ENCODE measurements at places on chromosomes 6 and 20. TPM values are rescaled to one million over a fixed set of nuclear protein-coding genes. Genes with fewer than 3 reads are reported as not detected.

GRCh38 chr20:10708351-10709185 lies 34.8 kb upstream of the JAG1 start:
- H3K36me3 ChIP-seq: no peaks in the 10 kb centered on the region
- H3K4me1 ChIP-seq: no peaks in the 10 kb centered on the region

DNA sequence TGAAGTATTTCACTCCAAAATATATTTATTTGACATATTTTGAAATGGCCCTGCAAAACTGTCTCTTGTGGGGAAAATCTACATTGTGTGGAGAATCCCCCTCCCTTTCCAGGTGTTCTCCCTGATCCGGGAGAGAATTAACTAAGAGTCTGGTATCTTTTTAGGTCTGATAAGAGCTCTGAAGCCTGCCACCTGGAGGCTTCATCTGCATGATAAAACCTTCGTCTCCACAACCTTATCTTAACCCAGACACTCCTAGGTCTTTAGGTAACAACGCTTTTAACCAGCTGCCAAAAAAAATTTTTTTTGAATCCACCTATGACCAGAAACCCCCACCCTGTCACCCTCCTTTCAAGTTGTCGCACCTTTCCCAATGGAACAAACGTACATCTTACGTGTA lies 43.0 kb downstream of the FAM184A start:
- peaks cover 28% of the 10 kb centered on the region for H3K4me1 ChIP-seq
- no peaks in the 10 kb centered on the region for H3K36me3 ChIP-seq
- H3K27me3 ChIP-seq: peaks cover 6% of the 10 kb centered on the region
- H3K4me3 ChIP-seq: peak overlapping the region; percentile 5
- H3K27ac ChIP-seq: peak overlapping the region; percentile 11
- DNase-seq: peak; percentile 81

Gene NMBR
- not detected for total RNA-seq

DNA sequence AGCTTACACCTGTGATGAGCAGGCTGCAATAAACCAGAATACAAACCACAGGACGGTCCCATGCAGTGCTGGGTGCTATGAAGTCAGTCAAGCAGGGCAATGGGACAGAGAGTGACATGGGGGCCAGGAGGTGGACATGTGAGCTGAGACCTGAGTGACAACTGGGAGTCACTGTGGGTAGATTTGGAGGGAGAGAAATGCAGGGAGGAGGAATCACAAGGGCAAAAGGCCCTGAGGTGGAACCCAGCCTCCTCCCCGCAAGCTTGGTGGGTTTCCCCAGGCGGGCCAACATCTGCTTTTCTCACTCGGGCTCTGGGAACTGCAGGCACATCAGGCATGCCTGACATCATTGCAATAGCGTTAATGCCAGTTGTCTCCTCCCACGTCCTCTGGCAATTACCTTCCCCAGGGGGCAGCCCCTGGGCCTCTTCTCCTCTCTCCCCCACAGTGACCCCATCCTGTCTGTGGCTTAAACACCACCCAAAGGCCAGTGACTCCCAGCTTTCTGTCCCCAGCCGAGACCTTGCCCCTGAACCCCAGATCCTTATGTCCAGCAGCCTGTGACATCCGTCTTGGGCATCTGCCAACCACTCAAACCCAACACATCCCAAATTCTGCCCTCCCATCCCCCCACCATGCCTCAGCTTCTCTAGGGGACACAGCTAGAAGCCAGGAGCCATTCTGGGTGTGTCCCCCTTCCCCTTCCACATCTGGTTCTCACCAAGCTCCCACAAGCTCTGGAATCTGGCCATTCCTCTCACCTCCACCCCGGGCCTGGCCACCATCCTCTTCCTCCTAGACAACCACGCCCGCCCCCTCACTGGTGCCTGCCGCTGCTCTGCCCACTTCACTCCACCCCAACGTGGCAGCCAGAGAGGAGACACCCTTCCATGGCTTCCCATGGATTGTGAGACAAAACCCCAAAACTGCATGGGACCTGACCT lies 28.2 kb downstream of the PDRG1 start:
- H3K27ac ChIP-seq: no peak overlapping the region
- peak; percentile 30 for DNase-seq
- peaks cover 14% of the 10 kb centered on the region for H3K4me1 ChIP-seq
- H3K36me3 ChIP-seq: no peaks in the 10 kb centered on the region
- H3K4me3 ChIP-seq: no peak overlapping the region

GRCh38 chr20:50730765-50731054 lies 670 bp upstream of the PARD6B start:
- H3K4me3 ChIP-seq: peak overlapping the region; percentile 61
- H3K36me3 ChIP-seq: no peaks in the 10 kb centered on the region
- peak overlapping the region; percentile 99 for H3K27ac ChIP-seq
- H3K4me1 ChIP-seq: peaks cover 32% of the 10 kb centered on the region
- DNase-seq: no peak

Gene GTSF1L
- total RNA-seq: not detected

Gene IPCEF1
- 0.27 TPM for total RNA-seq

DNA sequence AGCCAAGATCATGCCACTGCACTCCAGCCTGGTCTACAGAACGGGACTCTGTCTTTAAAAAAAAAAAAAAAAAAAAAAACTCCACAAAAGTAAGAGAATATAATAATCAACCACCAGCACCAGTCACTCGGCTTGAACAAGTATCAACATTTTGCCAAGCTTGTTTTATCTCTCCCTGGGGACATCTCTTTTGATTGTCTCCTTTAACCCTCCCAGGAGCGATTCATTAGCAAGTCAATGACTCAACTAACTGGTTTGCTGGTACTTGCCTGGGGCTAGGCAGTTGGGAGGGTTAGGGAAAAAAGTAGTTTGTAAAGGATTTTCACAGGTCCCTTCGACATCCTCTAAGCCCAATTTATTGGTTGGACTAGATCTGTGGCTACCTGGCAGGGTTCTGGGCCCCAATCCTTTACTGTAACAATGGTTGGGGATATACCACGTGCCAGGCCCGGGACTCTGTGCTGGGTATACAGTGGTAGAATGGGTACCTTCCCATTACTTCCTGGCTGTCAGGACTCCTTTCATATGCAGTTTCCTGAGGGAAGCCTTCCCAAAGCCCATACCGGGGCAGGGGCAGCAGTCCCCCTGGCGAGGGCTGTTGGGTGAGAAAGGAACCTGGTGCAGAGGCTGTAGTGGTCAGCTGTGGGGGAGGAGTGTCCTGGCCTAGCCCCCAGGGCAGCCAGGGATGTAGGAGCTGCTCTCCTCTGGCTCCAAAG lies 12.2 kb downstream of the TGIF2 start:
- peaks cover 39% of the 10 kb centered on the region for H3K4me1 ChIP-seq
- no peaks in the 10 kb centered on the region for H3K27me3 ChIP-seq
- H3K4me3 ChIP-seq: peak overlapping the region; percentile 14

- no peak overlapping the region for H3K4me3 ChIP-seq
- H3K27me3 ChIP-seq: no peaks in the 10 kb centered on the region
- H3K4me1 ChIP-seq: no peaks in the 10 kb centered on the region
- H3K36me3 ChIP-seq: no peaks in the 10 kb centered on the region
Observed at GRCh38 chr20:17298171-17298570, 71.3 kb downstream of the PCSK2 start.

Gene SLC18B1
- total RNA-seq: 38.8 TPM

DNA sequence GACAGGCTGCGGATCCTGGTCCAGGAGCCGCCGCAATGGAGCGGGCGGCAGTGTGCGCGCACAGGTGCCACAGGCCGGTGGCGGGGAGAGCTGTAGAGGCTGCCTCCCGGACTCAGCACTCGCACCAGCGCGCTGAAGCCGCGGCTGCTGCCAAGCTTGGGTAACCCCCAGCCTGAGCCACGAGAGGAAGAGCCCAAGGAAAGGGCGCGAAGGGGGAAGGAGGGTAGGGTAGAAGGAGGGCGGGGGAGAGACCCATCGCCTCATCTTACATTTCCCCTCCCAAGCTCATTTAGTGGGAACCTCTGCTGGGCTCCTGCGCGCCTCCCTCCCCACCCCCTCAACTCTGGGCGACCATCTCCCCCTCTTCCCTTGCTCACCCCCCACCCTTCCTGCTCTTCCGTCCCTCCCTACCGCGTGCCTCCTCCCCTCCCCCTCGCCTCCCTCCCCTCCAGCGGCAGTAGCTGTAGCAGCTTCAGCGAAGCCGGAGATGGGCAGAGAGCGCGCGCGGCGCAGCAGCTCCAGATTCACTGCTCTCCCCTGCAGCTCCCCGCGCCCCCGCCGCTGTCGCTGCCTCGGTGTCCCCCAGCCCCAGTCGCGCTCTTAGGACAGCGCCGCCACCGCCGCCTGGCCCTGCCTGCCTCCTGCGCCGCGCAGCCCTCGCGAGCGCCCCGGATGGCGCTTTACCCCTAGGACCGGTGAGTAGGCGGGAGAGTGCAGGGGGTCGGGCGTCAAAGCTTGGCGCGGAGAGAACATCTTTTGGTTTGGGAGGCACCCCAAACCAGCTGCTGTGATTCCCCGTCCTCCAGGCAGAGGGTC lies at the start of gene FUT9:
FUT9 (plus strand) TSS at position 457 of the 816 bp plus-strand sequence. CDS start 187,182 bp downstream, outside the sequence.
- peak within 1 kb of the TSS; percentile 70 for H3K27ac ChIP-seq
- H3K36me3 ChIP-seq: no peaks in the 10 kb centered on the region
- H3K4me1 ChIP-seq: peaks cover 21% of the 10 kb centered on the region
- peaks cover 22% of the 10 kb centered on the region for H3K27me3 ChIP-seq
- peak within 1 kb of the TSS; percentile 73 for H3K4me3 ChIP-seq

GRCh38 chr20:49290608-49291191 lies 12.8 kb upstream of the ZNFX1 start:
- peak overlapping the region; percentile 93 for H3K27ac ChIP-seq
- no peaks in the 10 kb centered on the region for H3K27me3 ChIP-seq
- H3K4me3 ChIP-seq: no peak overlapping the region
- H3K36me3 ChIP-seq: peaks cover 40% of the 10 kb centered on the region
- H3K4me1 ChIP-seq: peaks cover 27% of the 10 kb centered on the region

Gene RAD21L1
- total RNA-seq: not detected

DNA sequence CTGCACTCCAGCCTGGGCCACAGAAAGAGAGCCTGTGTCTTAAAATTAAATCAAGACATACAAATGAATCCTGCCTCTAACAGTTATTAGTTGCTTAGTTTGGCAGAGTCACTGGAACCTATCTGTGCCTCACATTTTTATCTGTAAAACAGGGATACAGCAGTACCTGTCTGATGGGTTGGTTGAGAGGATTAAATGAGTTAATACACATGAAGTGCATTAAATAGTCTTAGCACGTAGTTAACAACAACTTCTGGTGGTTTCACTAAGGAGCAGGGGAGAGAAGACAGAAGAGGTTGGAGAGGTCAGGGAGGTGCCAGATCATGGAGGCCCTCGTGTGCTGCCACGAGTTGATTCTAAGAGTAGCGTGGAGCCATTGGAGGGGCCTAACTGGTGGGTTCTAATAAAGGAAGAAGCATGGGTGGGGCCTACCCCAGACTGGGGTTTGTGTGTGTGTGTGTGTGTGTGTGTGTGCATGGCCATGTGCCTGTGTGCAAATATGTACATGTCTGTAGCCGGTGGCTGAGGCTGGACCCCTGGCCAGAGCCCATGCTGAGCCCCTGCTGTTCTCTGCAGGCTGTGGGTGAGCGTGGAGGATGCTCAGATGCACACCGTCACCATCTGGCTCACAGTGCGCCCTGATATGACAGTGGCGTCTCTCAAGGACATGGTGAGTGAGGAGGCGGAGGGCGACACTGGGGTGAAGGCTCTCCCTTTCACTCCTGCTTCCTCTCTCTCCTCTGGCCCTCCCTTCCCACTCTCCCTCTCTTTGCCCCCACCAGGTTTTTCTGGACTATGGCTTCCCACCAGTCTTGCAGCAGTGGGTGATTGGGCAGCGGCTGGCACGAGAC lies 9.1 kb downstream of the RBCK1 start:
- no peaks in the 10 kb centered on the region for H3K27me3 ChIP-seq
- peaks cover 14% of the 10 kb centered on the region for H3K36me3 ChIP-seq
- no peak overlapping the region for H3K27ac ChIP-seq
- H3K4me3 ChIP-seq: no peak overlapping the region

Gene LHFPL5
- not detected for total RNA-seq

All from GM23338 (cell line).